ENCODE measurements at places on chromosomes 12 and 14.

- no peak for DNase-seq
Measured at GRCh38 chr12:2053691-2054090, 904 bp downstream of the CACNA1C start.

DNA sequence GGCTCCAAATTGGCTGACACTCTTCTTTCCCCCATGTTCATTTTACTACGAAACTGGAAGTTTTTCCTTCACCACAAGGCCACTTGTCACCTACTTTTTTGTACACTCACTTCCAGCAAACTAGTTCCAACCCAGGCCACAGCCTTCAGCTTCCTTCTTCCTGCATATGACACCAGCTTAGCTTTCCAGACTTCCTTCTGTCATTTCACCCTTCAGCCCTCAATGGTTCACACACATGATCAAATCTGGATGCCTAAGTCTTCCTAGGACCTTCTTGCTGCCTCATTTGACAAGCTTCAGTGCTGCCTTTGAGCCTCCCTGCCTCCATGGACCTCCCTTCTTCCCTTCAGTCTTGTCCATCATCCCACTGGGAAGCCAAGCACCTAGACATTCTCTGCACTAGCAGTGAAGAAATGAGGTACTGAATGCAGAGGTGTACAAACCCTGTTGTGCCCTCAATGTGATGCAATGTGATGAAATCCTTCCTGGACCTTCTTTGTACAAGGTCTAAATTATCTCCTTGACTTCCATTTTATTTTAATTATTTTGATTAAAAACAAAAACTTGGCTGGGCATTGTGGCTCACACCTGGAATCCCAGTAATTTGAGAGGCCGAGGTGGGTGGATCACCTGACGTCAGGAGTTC is 4.3 kb upstream of the REC8 start:
- DNase-seq = no peak

GRCh38 chr14:58915646-58916045 is 272.8 kb upstream of the DAAM1 start:
- no peak for DNase-seq

- DNase-seq = no peak
Measured at GRCh38 chr14:23299986-23300686, 2.5 kb downstream of the PPP1R3E start.

DNA sequence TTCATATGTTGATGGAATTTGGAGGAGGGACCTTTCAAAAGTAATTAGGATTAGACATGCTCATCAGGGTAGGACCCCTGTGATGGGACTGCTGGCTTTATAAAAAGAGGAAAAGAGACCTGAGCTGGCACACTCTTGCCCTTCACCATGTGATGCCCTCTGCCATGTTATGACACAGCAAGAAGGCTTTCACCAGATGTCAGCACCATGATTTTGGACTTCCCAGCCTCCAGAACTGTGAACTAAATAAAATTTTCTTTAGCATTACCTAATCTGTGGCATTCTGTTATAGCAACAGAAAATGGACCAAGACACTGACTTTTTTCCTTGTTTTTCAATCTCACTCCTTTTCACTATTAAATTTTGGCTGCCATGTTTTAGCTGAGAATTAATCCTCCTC is 105.0 kb upstream of the TMPO start:
- DNase-seq = no peak

GRCh38 chr12:66011731-66012130 is 118.8 kb downstream of the LLPH start:
- peak; percentile 54 for DNase-seq

- peak; percentile 35 for DNase-seq
Measured at GRCh38 chr12:31773867-31774266, 45.0 kb upstream of the AMN1 start.

GRCh38 chr14:28681681-28682080 is 84.9 kb upstream of the FOXG1 start:
- DNase-seq = no peak

DNA sequence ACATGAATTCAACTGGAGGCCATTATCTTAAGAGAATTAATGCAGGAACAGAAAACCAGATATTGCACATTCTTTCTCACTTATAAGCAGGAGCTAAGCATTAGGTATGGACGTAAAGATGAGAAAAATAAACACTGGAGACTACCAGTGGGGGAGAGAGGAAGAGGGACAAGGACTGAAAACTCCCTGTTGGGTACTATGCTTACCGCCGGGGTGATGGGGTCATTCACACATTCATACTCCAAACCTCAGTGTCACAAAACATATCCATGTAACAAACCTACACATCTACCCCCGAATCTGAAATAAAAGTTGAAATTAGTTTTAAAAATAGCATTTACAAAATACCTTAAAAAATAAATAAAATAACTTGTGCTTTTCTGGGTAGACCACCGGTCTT is 80.8 kb upstream of the RAP1B start:
- DNase-seq = no peak

GRCh38 chr14:78576437-78577166 is 406.4 kb downstream of the NRXN3 start:
- no peak for DNase-seq

GRCh38 chr12:64057706-64058105 is 164.4 kb downstream of the KICS2 start:
- no peak for DNase-seq

DNA sequence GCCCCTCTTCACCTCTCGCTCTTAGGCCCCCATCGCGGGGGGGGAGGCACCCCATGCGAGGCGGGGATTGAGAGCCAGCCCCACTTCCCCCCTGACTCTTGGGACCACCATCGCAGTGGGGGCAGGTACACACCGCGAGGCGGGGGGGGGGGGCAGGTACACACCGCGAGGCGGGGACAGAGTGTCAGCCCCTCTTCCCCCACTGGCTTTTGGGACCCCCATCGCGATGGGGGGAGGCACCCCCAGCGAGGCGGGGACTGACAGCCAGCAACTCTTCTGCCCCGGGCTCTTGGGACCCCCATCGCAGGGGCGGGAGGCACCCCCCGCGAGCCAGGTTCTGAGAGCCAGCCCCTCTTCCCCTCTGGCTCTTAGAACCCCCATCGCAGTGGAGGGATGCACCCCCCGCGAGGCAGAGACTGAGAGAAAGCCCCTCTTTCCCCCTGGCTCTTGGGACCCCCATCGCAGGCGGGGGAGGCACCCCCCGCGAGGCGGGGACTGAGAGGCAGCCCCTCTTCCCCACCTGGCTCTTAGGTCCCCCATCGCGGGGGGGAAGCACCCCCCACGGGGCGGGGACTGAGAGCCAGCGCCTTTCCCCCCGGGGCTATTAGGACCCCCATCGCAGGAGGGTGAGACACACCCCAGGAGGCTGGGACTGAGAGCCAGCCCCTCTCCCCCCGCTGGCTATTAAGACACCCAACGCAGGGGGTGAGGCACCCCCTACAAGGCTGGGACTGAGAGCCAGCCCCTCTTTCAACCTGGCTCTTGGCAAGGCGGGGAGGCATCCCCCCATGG is 196.5 kb upstream of the PZP start:
- DNase-seq = no peak

DNA sequence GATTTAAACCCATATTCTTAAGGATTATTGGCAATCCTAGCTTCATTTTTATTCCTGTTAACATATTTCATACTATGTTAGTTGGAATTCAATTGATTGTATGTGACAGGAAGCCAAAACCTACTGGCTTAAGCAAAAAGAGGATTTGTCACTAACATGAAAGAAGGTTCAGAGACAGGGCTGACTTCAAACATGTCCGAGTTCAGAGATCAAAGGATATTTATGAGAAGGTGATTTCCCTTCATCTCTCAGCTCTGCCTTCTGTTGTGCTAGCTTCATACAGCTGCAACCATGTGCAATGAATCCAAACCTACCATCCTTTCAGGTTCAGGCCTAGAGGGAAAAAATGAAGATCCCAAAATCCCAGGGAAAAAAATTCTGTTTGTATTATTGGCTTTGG is 349.7 kb downstream of the ATP23 start:
- DNase-seq = no peak

DNA sequence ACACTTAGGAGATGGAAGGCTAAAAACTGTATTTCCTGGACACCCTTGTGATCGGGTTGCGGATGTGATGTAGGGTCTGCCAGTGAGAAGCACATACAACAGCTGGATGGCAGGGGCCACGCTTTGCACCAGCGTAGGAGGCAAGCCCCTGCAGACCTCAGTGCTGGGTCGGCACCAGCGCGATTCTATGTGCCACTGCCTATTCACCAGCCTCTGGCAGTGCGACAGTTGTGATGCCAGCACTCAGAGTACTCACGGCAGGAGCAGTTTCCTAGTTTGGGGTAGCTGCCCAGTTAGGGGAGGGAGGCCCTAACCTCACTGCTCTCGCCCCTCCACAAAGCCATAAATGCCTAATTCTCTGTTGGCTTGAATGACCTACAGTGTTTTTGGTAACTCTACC is 31.6 kb downstream of the SPTLC2 start:
- DNase-seq = no peak

DNA sequence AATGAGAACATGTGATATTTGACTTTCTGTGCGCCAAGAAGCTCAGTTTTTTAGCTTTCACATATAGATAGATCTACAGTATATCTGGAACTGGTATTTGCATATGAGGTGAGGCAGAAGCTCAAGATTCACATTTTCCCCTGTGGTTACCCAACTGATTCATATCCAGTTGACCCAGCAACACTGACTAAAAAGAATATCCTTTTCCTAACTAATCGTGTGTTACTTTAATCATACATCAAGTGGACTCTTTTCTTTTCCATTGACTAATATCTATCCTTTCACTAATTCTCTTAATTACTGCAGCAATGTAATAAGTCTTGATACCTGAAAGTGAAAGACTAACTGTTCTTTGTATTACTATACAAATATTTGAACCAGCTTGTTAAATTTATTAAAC is 236.1 kb downstream of the AEBP2 start:
- no peak for DNase-seq

DNA sequence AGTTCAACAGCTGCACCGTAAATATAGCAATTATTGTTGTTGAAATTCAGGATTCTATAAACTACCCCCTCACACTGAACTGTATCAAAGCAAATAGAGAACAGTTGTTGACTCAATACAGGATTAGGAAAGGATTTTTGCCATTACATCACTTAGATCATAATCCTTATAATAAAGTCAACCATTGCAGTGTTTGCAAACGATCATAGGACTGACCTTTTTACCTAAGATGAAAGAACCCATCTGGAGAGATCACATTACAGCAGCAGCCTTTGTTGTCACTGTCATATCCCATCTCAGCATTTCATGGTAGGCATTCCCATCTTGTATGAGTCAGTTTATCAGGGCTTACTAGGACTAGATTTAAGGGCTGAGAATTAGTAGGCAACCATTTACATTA is 96.1 kb downstream of the IPO8 start:
- DNase-seq = peak; percentile 10

DNA sequence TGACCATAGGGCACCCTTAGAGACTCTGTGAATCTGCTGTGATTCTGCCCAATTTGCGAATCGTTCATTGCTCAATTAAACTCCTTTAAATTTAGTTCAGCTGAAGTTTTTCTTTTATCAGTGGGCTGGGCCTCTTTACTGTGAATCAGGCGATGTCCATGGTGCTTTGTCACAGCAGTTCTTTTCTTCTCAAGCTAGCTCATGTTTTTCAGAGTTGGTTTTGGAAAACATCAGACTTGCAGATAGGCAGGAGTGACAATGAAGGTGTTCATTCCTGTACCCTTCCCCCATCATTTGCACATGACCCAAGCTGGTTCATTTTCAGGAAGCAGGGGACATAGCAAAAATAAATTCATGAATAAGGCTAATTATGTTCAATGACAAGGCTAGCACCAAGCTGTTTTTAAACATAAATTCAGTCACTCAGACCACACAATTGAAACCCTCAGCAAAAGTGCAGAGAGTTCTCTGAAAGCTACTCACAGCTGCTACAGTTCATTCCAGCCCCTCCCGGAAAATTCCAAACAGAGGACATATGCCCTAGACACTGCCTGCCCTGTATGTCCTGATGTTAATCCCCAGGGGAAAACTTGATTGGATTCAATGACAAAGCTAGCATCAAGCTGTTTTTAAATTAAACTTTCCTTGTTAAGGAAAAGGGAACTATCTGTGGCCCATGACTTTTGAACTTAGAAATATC is 383.3 kb downstream of the C12orf75 start:
- no peak for DNase-seq

- DNase-seq = no peak
Measured at GRCh38 chr12:124573839-124574786, 6.7 kb upstream of the NCOR2 start.

- peak; percentile 73 for DNase-seq
Measured at GRCh38 chr14:95255487-95255886, 64.2 kb downstream of the CLMN start.

- no peak for DNase-seq
Measured at GRCh38 chr14:86357119-86357518, 827.2 kb downstream of the FLRT2 start.

GRCh38 chr12:103841690-103842584 is 903 bp upstream of the NT5DC3 start:
- DNase-seq = peak; percentile 40

DNA sequence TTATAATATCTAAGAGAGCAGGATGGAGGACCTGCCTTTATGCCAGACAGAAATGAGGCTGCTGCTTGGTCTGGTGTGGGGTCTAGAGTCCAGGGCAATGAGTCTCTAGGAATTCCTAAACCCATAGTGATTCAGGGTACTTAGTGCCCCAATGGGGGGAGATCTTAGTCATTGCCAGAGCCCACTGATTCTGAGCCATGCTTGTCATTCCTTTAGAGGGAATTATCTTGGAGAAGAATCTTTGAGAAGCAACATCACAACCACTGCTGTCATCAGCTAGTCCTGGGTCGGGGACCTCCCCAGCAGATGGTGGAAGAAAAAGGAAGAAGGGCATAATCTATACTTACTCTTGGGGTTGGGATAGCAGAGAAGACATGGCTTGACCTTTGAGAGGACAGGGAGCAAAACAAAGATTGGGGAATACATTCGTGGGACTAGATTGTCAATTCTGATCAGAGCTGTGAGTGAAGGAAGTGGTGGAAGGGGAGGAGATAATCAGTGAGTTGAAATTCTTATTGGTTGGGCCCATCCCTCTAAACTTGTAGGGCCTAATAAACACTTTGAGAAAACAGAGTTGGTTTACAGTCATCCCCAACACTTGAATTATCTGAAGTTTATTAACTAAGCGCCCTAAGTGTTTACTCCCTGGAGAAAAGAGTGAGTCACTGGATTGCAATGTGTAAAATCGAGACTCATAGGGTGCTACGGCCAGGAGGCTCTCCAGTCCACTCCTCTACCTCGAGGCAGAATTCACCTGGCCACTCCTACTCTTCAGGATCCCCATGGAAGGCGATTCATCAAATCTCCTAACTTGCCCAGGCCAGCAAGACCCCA is 3.0 kb upstream of the KRT3 start:
- DNase-seq = no peak

DNA sequence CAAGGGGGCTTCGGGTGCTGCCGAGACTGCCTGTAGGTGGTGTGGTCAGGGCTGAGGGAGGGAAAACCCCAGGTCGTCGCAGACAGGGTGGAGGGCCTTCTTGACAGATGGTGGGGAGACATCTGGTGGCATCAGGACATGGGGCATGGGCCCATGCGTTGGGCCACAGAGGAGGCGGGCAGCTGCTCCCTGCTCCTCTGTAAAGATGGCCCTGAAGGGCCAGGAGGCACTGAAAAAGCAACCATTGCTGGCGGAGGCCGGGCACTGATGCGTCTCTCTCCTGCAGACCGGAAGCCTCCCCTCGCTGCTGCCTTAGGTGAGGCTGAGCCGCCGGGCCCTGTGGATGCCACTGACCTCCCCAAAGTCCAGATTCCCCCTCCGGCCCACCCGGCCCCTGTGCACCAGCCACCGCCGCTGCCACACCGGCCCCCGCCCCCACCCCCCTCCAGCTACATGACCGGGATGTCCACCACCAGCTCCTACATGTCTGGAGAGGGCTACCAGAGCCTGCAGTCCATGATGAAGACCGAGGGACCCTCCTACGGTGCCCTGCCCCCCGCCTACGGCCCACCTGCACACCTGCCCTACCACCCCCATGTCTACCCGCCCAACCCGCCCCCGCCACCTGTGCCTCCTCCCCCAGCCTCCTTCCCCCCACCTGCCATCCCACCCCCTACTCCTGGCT is 28.8 kb downstream of the CCNK start:
- DNase-seq = no peak

Measured in cardiac fibroblast (primary cell).